NT2/D1 (cell line): ENCODE measurements at places on chromosomes 11 and 22.

- DNase-seq = no peak
These were observed 766.3 kb upstream of the RAG2 start for GRCh38 chr11:37364246-37364839.

- no peak for DNase-seq
These were observed 21.0 kb downstream of the RTN4RL2 start for GRCh38 chr11:57481315-57481714.

GRCh38 chr22:38230108-38230825, 28.5 kb downstream of the MAFF start:
- peak; percentile 18 for DNase-seq

GRCh38 chr22:35421121-35421520, 21.2 kb downstream of the MCM5 start:
- DNase-seq = no peak

GRCh38 chr22:45212306-45212709, 28.4 kb downstream of the KIAA0930 start:
- no peak for DNase-seq

GRCh38 chr11:108975026-108975425, 310.2 kb downstream of the DDX10 start:
- no peak for DNase-seq

DNA sequence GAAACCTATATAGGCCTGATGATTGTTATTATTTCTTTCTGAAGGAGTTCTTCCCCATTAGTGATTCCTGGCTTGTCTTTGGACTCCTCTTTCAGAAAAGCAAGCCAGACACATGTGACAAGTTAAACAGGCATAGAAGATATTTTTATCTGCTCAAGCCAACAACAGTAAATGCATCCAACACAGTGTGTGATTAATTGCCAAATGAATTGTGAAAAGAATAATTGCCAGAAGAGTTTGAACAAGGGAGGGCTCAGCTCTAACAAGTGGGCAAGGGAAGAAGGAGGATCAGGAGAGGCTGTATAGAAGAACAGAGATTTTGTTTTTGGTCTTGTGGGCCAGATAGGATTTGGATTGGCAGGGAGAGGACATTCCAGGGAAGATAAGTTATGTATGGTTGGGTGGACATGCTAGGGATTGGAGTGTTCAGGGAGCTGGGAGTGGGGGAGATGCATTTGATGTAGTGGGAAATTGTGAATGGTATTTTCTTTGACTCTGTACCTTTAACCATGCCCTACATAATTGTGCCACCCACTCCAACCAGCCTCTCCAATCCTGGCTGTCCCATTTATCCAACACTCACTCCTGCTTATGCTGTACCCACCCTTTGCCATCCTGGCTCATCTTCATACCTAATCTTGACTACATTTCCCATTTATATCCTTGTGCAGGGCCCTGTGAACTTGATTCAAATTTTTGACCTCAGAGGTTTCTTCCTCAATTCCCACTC, 172.8 kb downstream of the RRAS2 start:
- no peak for DNase-seq

- DNase-seq = no peak
These were observed 477 bp downstream of the ZBTB16 start for GRCh38 chr11:114059984-114060391.

GRCh38 chr11:116703421-116703820, 69.4 kb downstream of the BUD13 start:
- DNase-seq = no peak

GRCh38 chr11:120988603-120989002, 35.3 kb upstream of the TBCEL start:
- no peak for DNase-seq

DNA sequence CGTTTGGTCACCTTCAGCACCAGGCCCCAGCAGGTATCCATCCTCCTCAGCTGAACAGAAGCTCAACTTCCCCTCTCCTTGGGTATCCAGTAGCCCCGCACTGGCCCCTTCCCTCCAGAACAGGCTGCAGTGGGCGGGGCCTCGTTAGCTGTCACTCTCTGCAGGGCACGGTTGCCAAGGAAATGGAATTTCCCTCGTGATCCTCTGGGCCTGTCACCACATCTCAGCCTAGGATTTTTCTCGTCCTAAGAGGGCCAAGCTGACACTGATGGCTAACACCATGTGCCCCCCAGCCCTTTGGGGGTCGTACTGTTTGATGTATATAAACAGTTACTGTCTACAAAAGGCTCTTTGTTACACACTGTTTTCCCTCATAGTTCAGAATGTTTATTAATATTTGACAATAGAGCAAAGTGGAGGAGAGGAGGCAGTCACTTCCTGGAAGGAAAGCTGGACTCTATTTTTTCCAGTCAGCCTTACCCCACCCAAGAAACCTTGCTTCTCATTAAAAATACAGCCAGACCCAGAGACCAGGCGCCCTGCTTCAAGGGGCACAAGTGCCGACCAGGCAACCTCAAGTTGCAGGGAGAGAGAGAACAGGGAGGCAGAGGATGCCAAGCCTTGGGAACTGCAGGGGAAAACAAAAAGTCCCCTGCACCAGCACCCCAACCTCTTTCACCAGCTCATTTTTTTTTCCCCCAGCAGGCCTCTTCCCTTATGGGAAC, 44.5 kb downstream of the FEZ1 start:
- DNase-seq = peak; percentile 63

- DNase-seq = no peak
These were observed 89.7 kb downstream of the FAM76B start for GRCh38 chr11:95699631-95700470.

GRCh38 chr11:125224391-125225021, 60.0 kb downstream of the PKNOX2 start:
- DNase-seq = no peak

DNA sequence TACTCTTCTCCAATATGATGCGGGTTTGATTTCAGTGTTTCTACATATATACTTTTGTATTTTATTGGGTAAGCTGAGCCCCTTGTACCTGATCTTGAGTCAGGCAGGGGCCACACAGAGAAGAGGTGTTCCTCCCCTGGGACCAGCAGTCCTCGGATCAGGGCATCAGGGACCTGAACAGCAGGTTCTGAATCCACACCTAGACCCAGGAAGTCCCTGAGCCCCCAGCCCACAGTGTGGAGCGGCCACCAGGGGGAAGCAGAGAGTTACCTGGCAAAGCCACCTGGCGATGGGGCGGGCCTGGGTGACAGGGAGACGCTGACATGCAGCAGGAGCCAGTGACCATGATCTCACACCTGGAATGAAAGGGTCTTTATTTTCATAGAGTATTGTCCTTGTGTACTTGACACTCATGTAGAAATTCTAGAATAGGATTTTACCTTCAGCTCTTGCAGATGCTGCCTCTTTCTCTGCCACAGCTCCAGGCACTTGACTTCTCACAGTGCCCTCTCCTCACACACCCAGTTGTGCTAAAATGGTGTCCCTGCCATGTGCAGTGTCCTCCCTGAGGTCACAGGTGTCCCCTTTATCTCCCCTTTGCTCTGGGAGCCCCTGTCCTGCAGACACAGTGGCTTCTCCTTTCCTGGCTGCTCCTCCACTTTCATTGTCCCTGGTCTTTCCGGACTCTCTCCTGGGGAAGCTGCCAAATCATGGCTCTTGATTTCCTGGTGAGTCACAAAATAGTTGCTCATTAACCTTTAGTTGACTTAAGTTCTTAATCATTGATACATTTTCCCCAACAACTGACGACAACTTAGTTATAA, 48.5 kb downstream of the GGTLC2 start:
- peak; percentile 11 for DNase-seq

DNA sequence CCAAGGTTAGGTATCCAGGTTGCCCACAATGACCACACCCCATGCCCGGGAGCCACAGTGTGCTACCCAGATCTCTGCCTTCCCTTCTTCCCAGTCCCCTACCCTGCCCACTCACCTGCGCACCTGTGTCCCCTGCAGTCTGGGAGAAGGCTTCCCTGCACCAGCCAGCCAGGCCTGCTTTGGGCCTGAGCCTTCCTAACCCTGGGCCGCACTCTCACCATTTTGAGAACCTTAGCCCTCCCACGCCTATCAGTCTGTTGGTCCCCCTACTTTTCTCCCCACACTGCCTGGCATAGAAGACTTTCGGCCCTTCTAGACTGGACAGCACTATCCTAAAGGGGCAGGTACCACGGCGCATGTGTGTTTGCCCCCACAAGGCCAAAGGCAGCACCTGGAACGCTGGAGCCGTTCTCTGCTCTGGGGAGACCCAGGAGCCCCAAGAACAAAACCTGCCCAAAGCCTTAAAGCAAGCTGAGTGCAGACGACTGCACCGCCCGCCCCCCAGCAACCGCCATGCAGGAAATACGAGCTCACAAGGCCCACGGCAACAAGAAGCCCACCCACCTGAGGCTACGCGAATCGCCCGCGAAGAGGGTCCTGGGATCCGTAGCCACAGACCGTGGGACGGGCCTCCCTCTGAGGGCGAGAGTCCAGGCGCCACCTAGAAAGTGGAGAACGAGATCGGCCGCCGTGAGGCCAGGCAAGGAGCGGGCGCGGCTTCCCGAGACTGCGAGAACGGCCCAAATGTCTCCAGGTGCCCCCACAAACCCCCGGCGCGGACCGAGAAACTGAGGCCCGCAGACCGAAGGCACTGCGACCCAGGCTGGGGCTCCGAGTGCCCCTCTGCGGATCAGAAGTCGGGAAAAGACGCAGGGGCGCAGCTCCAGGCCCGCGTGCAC, 546 bp downstream of the GNB1L start:
- no peak for DNase-seq

DNA sequence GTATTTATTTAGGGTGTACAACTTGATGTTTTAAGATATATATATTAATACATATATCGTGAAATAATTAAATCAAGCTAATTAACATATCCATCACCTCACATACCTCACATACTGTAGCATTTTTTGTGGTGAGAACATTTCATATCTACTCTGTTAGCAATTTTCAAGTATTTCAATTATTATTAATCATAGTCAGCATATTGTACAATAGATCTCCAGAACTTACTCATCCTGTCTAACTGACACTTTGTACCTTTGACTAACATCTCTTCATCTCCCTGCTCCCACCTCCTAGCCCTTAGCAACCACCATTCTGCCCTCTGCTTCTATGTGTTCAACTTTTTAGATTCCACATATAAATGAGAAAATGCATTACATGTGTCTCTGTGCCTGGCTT, 108.4 kb downstream of the BARX2 start:
- DNase-seq = no peak

- no peak for DNase-seq
These were observed 18.2 kb downstream of the ADM start for GRCh38 chr11:10322830-10323792.

DNA sequence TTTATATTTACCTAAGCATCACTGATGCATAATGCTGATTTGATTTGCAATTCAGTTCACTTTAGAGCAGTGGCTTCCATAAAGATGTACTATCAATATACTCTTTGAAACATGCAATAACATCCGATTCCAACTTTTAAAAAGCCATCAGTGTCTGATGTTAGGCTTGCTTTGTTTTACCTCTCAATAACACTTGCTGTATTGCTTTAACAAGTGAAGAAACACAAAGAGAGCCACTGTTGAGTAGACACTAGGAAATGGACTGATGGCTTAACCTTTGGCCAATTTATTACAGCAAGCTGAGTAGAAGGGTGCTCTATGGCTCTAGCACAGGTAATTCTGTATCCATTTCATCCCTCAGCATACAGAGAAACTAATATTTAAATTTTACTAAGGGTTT, 122.1 kb downstream of the FCHSD2 start:
- no peak for DNase-seq

DNA sequence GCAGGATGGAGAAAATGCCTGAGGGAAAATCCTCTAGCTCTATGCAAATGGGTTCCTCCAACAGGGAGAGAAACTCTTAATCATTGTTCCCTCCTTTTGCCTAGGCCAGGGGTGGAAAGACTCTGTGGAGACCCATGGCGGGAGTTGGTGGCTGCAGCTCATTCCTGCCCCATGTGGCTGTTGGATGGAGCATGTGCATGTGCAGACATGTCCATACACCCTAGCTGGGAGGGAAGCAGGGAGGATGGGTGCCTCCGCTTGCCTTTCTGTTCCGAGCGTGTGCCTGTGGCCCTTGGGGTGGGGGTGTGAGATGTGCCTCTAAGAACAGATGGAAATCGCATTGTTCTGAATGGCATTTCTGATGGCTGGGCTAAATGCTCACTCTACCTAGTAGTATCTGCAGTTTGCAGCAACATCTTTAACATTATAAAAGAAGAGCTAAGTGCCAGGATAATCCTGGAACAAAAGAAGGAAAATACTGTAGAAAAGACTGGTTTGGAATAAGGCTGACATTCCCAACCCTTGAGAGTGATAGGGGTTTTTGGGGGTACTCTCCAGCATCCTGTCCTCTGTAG, 31.7 kb downstream of the METTL15 start:
- DNase-seq = peak; percentile 57

DNA sequence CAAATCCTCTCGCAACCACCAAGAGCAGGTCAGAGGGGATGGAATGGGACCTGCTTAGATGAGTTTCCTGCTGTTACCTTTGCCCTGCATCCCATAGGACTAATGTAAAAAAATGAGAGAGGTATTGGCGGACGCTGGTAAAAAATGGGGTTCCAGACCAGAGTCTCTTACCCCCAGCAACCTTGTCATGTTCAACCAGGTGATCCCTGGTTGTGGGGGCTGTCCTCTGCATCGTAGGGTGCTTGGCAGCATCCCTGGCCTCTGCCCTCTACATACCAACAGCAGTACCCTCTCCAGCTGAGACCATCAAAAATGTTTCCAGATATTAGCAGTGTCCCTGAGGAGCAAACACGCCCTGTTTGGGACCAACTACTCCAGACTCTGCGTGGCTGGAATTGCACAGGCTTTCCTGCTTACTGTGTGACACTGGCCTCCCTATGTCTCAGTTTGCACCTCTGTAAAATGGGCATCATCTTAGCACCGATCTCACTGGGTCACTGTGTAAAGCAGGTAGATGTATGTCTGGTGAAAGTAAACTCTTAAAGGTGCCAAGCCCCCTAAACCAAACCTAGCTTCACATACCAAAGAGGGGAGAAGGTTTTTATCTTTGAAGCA, 1.5 kb downstream of the APOL6 start:
- DNase-seq = no peak

- DNase-seq = no peak
These were observed 52.4 kb upstream of the CLMP start for GRCh38 chr11:123247496-123247799.

GRCh38 chr22:26141831-26142230, 27.4 kb upstream of the SEZ6L start:
- no peak for DNase-seq

DNA sequence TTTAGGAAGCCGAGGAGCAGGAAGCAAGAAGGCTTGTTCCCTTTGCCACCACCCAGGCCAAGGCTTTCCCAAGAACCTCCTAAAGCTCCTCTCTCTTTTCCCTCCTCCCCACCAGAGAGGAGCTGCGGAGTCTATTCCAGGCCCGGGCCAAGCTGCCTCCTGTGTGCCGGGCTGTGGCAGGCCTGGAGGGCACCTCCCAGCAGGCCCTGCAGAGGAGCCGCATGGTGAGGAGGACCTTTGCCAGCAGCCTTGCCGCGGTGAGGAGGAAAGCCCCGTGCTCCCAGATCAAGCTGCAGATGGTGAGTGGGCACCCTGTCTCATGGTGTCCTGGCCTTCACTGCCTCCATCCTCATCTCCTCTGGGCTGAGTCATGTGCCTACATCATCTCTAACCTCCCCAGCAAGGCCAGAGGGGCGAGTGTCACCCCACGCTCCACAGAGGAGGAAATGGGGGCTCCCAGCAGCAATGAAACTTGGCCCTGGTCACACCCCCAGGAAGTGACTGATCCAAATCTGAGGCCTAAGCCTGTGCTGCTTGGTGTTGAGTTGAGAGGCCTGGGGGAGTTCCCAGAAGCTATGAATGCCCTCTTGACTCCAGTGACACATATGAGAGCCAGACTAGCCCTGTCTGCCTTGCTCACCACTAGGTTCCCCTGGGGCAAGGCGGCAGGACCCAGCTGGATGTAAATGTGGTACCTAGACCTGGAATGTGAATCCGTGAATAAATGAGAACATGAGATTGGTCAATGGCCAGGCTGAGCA, 104.2 kb downstream of the MYO18B start:
- DNase-seq = no peak
